ENCODE measurements at places on chromosomes 11 and 22.

- no peak for DNase-seq
These were observed 1.8 kb upstream of the SLC36A4 start for GRCh38 chr11:93199616-93200015.

DNA sequence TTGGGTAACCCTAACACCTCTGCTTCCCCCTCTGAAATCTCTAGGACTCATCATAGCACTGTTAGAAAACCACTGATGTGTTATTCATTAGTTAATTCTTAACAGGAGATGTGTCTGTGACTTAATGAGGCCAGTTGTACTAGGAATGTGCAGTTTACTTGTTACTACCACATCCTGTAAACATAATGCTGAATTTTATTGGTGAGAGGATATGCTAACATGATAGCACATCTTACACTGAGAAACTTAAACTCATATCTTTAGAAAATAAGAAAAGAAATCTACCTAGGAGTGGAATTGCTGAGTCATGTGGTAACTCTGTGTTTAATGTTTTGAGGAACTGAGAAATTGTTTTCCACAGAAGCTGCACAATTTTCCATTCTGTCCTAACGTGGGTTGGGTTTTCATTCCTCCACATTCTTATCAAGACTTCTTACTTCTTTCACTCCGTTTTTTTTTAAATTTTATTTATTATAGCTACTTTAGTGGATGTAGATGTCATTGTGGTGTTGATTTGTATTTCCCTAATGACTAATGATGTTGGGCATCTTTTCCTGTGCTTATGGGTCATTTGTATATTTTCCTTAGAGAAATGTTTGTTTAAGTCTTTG lies 33.7 kb downstream of the RNF121 start:
- DNase-seq: no peak

DNA sequence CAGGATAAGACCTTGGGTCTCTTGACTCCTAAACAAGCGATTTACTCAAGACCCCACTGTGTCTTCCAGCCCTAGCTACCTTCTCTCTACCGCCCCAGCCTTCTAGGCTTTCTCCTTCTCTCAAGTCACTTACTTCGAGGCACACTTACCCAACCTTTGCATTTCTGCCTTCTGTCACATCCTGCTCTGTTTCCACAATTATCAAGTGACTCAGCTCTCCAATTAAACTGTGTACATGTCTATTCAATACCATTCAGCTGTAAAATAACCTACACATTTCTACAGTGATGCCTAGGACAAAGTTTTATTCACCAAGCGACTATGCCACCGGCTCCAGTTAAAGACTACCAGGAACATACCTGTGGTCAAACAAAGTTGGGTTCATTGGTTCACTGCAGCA lies 69.0 kb downstream of the LARGE1 start:
- DNase-seq: no peak

GRCh38 chr11:116925050-116925449 lies 87.6 kb upstream of the APOA1 start:
- no peak for DNase-seq

DNA sequence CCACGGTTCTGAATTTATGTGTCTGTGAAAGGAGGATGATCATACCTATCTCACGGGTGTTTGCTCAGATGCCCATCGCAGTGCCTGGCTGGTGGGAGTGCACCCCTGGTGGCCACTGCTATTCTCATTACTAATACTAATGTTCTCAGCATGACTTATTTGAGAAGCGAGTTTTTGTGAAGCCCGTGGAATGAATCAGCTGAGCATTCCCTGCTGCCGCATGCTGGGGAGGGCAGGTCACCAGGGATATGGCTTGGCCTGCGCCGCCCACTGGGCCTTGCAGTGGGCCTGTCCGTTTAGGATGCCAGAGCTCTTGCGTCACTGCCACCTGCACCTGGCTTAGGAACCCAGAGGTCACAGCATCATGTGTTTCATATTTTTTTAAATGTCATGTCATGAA lies 16.9 kb downstream of the CTTN start:
- peak; percentile 11 for DNase-seq

DNA sequence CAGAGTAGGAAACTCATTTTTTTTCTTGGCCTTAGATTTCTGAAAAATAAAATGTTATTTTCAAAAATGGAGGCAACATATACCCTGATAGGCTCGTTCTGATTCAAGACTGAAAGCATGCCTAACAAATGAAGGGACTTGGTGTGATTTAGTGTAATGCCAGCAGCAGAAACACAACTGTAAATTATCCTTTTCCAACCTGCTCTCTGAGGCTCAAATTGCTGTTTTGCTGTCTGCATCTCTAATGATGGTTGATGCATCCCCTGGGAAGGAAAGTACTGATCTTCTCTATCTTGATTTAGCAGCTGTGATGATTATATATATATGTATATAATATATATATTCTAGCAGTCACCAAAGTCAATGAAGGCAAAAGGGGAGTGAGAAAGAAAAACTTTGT lies 537.2 kb upstream of the API5 start:
- no peak for DNase-seq

DNA sequence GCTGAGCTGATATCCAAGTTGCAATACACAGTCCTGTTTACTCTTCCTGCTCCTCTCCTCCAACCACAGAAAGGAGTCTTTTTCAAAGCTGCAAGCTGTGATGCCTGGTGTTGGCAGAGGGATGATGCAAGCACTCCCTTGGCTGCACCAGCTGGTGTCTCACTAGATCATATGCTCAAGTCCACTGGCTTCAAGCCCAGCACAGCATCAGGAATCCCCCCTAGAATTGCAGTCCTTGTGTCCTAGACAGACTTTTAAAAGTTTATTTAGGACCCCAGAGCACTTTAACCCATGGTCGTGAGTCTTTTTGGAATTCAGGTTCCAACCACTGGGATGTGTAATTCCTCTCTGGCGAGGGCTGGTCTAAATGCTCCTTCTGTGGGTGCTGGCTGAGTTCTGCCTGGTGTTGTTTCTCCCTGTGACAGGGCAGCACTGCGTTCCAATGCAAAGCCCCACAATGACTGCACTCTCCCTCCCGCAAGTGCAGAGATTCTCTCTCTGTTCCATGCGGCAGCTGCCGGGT lies 1.9 kb upstream of the HEPN1 start:
- no peak for DNase-seq

- DNase-seq: no peak
These were observed 2.1 kb upstream of the CARNS1 start for GRCh38 chr11:67413266-67413849.

DNA sequence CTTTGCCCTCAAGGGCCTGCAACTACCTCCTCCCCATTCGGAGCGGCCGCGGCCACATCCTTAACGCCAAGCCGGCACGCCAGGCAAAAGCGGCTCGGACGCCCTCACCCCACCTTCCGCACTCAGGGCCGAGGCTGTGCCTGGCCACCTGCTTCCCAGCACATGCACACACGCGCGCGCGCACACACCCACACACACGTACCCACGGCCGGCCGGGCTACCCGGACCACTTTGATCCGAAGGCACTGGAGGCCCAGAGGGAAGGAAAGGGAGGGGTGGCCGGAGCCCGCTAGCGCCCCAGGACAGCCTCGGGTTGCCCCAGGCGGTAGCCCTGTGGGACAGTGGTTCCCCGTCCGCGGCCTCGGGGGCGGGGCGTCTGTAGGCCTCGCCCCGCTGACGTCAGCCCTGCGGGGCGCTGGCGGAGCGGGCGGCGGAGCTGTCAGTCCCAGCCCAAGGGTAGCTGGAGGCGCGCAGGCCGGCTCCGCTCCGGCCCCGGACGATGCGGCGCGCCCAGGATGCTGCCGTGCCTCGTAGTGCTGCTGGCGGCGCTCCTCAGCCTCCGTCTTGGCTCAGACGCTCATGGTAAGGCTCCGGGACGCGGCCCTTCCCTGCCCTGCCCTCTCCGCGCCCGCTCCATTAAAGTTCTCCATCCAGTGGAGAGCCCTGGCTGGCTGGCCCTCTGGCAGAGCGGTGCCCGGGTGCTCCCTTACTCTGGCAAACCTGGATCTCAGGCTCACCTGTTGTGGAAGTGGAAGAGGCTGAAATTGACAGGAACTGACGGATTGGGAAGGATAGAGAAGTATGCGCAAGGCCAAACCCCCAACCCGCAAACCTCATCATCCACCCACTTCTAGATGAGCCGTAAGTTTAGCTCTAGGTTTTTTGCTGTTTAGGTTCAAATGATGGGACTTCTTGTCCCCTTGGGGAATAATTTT lies at the start of gene IL10RA:
Gene IL10RA (plus strand): TSS at position 442 of the 935 bp plus-strand sequence. CDS start 74 bp downstream, at position 516.
- DNase-seq: peak; percentile 90

GRCh38 chr11:70782401-70782913 lies 384.1 kb downstream of the CTTN start:
- DNase-seq: no peak

- no peak for DNase-seq
These were observed 1173.2 kb downstream of the BRD1 start for GRCh38 chr22:48654492-48654891.

- DNase-seq: no peak
These were observed 83.8 kb downstream of the ME3 start for GRCh38 chr11:86588566-86589090.

GRCh38 chr22:44256085-44256484 lies 56.7 kb downstream of the SHISAL1 start:
- DNase-seq: no peak

DNA sequence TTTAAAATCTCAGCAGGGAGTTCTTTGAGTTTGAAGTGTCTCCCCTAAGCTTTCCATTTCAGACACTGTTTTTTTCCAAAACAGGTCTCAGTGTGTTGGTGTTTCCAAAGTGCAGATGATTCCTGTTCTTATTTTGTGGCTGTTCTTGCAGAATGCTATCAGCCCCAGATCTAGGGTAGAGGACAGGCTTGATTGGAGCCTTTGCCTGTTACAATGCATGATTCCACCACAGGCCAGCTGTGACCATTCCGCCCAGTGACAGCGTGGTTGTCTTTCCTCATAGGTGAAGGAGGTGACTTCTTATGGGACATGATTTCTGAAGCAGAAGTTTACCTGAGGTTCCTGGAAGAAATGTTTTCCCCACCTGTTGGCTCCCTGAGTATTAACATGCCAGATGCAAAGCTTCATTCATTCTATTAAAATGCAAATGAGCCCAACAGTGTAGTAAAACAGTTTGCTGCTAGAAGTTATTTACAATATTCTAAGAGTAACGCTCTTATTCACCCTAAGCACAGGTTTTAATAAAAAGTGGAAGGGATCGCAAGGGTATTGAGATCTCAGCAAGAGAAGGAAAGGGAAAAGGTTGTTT lies 36.9 kb upstream of the BIRC3 start:
- DNase-seq: no peak

DNA sequence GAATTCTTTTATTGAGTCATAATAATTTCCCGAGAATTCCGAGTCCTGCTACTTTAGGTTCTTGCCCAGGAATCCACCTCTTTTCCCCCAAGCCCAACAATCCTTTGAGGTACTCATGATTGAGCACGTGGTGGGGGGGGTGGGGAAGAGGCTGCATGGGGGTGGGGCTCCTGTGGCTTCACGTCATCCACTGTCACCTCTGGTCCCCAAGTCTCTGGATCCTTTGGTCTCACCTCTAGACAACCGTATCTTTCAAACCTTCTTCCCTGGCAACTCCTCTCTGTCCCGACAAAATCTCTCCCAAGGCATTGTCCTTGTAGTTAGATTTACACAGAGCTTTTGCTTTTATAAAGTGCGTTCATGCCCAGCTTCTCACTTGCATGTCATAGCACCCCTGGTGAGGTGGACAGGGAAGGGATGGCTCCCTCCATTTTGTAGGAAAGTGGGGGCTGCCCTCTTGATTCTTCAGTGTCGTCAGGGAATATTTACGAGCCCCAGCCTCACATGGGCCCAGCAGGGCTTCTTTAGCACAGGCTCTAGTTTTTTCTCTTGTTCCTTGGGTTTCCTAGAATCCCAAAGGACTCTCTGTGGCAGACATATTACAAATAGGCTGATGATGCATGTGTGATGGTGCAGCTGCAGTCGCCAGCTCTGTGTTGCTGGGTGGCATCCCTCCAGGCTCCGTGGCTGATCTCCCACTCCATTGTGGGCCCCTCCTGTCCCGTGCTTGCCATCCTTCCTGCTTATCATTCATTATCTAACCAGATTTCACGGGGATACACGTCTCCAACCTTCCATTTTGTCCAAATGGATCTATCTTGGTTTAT lies 8.4 kb downstream of the UCP3 start:
- DNase-seq: no peak

DNA sequence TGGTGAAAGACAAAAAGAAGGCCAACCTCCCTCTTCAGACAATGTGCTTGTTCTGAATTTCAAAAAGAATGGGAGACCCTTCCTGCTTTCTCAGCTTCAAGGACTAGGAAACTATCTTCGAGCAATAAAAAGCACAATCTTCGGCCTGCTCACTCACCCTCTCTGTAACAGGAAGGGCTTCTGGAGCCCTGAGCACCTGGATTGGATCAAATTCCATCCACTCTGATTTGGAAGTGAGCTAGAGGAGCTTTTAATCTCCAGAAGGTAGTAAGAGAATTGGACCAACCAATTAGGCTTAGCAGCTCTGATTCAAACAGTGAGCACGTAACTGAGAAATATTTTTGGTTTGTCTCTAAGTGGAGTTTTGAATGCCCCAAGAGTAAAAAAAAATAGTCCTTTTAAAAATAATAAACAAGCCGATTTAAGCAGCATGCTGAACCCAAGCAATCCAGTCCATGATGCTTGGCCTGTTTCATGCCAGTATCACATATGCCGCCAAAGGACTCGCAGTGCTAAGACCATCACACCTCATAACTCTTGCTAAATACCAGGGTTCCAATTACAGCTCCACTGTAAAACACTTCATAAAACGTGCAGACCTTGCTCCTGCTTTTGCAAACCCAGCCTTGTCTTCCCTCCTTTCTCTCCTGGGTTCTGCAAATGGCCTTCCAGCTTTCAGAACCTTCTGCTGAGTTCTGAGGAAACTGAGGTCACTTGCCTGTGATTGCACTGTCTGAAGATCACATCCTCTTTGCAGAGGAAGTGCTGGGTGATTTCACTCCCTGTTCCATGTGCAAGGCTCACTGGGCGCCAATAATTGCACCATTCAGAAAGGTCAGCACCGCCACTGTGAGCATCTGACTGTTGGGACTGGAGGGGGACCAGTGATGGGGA lies 74.4 kb downstream of the SLC1A2 start:
- no peak for DNase-seq

All from activated CD4-positive, alpha-beta T cell treated with anti-CD3 and anti-CD28 coated beads for 48 hours (primary cell).